ENCODE measurements at places on chromosomes 6 and 20. TPM values are rescaled to one million over a fixed set of nuclear protein-coding genes. Genes with fewer than 3 reads are reported as not detected.

DNA sequence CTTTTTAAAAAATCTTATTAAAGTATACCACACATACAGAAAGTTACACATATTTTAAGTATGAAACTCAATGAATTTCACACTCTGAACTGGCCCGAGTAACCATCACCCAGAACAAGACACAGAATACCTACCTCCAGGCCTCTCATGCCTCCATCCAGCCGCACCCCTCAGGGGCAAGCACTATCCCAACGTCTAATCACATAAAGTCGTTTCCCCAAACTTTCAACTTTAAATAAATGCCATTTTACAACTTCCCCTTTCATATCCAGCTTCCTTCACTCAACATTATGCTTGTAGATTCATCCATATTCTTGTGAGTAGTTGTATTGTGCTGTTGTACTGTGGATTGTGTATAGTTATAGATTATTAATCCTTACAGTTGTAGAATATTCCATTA, 539.1 kb downstream of the CD83 start:
- DNase-seq = no peak

SLX4IP gene
- 10.8 TPM for total RNA-seq

RBPJL gene
- 1.1 TPM for total RNA-seq

SYCP2 gene
- 55.8 TPM for total RNA-seq

MOG gene
- 0.19 TPM for total RNA-seq

PIGU gene
- 35.7 TPM for total RNA-seq

GRCh38 chr20:6966721-6967120, 199.2 kb downstream of the BMP2 start:
- DNase-seq = no peak

CST2 gene
- total RNA-seq = not detected

LY6G6F gene
- total RNA-seq = not detected

SSTR4 gene
- 0.55 TPM for total RNA-seq

DNA sequence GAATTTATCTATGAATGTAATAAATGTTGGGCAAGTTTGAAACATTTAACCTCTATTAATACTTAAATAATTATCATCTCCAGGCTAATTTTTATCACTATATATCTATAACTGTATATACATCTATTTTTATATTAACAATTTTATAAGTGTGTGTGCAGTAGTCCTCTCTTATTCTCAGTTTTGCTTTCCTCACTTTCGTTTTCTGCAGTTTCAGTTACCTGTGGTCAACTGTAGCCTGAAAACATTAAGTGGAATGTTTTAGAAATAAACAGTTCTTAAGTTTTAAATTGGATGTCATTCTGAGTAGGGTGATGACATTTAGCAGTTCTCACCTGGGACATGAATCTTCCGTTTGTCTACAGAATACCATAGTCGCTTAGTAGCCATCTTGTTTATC, 379.4 kb upstream of the MAN1A1 start:
- DNase-seq = no peak

DNA sequence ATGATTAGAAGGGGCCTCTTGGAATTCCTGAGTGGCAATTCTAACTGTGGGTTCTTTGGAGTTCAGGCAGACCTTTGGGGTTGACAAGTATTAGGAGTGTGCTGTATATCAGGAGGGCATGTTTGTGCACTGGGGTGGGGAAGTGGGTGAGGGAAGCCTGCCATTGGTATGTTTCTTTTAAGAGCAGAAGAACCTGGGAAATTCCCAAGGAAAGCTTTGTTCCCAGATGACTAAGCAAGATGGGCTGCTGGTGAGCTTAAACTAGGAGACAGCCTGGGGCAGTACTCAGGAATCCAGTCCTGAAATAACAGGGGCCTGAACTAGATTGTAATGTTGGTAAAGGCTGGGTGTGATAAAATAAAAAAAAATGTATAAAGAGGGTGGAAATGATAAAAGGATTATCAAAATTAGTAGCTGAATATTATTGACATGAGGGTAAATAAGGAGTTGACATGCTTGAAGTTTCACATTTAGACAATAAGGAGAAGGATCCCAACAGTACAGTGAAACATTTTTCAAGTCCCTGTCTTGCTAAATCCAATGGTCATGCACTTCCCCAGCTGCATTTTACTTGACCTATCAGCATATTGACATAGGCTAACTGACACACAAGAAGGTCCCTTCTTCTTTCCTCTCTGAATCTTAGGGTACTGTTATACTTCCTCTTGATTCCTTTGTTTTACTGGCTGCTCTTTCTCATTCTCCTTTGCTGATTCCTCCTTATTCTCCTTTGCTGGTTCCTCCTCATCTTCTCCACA, 18.4 kb upstream of the IFNGR1 start:
- DNase-seq = no peak

GRCh38 chr6:142367501-142368018, 65.8 kb downstream of the ADGRG6 start:
- no peak for DNase-seq

GRCh38 chr6:149054559-149055194, 262.8 kb upstream of the TAB2 start:
- DNase-seq = no peak

GRCh38 chr6:30828027-30828962, 56.0 kb upstream of the DDR1 start:
- peak; percentile 92 for DNase-seq

GRIK2 gene
- 23.5 TPM for total RNA-seq

DNA sequence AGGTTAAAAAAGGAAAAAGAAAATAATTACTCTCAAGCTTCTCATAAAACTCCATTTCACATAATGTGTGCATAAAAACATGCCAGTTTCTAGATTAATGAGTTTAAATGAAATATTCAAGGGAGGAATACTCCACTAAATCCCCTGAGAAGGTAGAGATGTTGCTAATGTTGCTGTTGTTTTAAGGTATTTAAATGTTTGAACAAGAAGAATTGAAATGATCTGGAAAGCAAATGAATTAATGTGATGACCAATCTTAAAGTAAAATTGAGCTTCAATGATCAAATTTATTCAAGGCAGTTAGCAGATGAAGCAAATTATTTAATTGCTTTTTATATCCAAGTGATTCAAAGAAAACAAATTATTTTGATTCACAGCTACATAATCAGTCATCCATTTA, 804.4 kb downstream of the EYS start:
- DNase-seq = no peak

All from testis (tissue), 5 donors.